ENCODE measurements at places on chromosomes 2 and 18.

DNA sequence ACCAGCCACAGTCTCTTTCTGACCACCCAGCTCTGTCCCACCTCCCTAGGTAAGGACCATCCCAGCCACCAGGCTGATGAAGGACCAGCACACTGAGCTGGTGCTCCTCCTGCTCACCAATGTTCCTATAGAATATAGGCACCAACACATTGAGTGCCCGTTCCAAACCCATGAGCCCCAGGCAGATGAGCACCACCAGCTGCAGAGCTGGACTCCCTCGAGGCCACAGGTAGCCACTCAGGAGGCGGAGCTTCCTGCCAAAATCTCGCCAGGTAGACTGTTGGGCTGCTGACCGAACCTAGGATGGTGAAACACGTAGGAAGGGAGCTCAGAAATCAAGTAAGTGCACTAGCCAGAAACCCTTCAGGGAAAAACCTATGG is 2.2 kb downstream of the ABCB6 start:
- DNase-seq = no peak

DNA sequence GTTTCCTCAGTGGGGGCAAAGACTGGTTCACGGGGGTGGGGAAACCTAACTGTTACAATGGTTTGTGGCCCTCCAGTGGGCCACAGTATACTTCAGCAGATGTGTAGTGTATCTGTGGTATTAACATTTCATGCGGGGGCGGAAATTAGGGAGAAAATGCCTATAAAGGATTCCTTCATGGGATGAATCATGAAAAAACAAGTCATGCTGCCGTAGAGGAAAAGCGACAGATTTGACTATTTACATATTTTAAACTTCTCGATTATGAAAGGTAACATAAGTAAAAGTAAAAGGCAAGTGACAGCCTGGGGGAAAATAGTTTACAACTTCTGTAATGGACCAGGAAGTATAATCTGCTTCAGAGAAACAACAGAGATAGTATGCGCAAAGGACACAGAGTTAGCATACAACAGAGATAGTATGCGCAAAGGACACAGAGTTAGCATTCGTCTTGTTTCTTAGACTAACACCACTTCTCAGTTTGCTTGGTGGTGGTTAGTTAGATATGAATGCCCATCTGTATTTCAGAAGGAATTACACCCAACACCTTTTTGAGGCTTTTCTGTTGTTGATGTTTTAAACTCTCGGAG is 41.1 kb downstream of the MRPS9 start:
- peak; percentile 37 for DNase-seq

DNA sequence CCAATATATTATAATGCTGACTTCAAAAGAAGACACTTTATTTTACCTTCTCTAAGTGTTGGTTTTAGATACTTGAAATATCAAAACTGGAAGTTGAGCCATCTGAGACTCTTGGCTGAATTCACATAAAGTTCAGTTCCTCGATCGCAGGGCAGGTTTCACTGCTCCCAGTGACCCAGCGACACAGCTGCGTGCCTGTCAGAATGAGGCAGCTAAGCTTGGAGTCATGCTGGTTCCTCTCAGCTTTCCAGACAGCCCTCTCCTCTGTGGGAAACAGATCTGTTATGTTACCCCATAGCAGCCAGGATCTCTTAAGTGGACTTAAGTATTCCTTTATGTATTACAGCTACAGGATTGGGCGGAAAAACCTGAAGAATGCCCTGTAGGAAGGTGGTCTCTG is 142.8 kb upstream of the ALPP start:
- DNase-seq = no peak

- no peak for DNase-seq
These were observed 1090.0 kb downstream of the BCL11A start for GRCh38 chr2:59463426-59463825.

GRCh38 chr2:230520875-230521155 is 104.8 kb downstream of the SP100 start:
- DNase-seq = no peak

DNA sequence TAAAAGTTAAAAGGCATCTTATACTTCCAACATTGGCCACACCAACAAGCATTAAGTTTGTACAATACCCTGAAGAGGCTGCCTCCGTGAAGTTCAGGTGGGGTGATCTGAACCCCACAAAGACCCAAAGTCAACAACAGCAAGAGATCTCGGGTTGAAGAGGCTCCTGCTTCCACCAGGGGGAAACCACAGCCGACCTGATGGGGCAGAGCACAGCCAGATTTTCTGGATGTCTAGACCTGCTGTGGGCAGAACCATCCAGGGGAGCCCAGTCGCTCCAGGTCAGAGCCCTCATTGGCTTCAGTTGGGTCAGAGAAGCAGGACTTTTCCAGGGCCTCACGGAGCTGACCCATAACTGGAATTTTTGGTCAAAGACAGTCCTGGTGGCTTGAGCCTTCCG is 66.5 kb upstream of the ACKR3 start:
- no peak for DNase-seq

GRCh38 chr2:53067533-53067932 is 700.1 kb upstream of the CHAC2 start:
- no peak for DNase-seq

All from HAP-1 (cell line).